ENCODE measurements at places on chromosomes 2 and 18.

DNA sequence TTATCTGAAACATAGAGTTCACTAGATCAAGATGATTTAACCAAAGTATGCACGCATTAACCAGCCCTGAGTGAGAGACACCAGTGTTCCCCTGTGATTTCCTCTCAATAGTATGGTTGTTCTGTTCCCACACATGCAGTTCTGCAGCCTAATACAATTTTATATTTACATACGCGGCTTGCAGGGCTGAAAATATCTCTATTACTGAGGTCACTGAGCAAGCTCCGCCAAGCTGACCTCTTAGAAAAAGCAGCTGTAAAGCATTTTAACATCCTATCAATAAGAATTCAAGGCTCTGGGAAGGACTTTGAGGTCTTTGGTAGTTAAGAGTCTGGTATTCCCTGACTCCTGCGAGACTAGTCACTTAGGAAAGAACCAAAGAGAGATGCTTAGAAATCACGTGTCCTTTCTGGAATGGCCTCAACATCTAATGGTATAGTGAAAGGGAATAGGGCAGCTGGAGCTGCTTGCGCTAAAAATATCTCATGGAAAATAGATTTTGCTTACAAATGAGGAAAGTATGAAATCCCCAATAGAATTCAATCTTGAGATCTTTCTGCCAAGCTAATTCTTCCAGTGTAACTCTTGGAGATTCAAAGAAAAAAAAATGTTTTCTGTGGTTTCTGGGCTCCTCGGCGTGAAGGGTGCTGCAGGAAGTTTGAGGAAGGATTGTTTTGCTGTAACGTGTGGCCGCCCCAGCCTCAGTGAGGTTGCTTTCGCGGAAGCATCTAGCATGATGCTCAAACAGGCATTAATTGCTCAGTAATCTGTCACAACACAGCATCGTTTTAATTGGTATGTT is 59.2 kb downstream of the DOCK10 start:
- no peak for DNase-seq

DNA sequence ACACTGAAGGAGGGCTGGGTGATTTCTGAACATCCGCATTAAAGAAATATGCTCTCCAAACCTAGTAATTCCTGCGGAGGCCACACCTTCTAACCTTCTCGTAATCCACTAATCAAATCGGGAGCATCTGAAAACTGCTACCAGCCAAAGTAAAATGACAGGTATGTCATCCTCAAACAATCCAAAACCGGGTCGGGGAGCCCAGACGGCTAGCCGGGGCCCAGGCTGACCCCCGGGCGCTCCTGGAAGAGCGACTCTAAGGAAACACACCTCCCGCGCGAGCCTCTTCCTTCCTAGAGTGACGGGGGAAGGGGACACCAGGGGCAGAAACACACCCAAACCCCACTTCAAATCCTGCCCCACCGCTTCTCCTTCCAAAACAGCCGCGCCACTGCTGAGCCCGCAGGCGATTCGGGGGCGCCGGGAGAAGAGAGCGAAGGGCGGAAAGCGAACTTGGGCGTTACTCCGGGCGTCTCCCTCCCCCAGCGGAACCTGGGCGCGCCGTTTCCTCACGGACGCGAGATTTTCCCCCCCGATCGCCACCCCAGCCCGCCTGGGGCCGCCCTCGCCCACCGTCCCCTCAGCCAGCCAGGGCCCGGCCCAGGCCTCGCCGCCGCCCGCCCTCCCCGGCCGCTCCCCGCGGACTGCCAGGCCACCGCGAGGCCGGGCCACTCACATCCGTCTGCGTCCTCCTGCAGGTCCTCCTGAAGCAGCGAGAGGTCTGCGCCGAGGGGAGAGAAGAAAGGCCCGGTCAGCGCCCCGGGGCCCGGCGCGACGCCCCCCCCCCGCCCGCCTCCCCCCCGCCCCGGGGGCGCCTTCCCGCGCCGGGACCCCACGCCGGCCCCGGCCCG is 584 bp downstream of the PPP4R1 start:
- DNase-seq: peak; percentile 21

DNA sequence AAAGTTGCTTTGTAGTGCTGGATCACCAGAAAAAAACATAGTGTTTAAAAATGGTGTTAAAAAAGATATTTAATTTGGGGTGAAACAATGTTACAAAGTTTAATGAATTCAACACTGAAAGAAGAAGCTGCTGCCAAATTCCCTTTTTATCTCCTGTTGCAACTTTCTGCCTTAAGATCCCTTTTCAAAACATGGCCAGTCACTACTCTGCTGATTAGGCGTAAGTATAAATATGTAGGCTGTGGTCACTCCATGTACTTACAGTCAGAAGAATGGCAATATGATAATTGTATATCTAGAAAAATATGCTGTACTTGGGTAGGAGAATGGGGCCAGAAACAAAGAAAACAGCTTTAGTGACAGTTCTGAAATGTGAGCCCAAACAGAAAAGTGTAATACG is 123.5 kb upstream of the ZBTB14 start:
- no peak for DNase-seq

DNA sequence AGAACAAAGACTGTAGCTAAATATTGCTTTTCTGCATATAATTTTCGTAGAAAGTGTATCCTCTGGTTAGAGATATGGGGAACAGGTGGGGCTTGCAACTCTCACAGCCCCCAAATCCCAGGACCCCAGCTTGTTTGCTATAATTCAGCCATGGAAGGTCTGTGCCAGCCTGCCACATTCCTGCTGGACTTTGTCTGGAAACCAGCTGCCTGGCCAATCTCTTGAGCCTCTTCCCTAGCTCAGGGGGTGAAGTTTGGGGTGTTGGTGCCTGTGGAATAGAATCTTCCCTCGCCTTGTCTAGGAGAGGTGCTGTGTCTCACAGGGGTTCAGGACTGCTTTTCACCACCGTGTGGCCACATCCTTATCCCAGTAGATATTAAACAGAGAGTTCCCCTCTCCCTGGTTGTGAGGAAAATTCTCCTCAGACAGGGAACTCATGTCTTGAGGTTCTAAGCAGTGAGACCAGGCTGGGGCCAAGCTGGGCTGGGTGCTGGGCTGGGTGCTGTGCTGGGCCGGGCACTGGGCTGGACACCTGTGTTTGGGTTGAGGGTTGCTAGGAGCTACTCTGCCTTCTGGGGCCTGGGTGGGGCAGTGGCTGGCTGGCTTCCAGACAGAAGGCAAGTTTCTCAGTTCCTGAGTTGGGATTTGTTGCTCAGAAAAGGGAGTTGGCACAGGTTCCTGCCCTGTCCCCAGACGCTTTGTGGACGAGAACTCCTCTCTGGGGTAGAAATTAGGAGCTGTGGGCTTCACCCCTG is 12.3 kb downstream of the TOGARAM2 start:
- DNase-seq: no peak

DNA sequence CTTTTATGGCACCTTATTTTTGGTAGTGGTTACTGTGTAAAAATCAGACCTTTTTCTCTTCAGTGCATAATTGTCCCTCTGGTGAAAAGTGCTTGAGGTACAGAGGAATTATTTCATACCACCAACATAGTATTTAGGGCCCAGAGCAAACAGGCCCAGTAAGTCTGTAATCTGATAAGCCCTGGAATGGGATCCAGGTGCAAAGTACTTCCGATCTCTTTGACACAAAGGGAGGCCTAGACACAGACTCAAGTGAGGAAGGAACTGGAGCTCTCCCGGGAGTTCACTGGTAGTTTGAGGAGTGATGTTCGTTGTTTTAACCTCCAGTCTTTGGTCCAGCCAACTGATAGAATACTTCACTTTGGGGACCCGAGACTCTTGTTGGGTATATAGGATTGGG is 57.4 kb downstream of the RAB31 start:
- DNase-seq: no peak

DNA sequence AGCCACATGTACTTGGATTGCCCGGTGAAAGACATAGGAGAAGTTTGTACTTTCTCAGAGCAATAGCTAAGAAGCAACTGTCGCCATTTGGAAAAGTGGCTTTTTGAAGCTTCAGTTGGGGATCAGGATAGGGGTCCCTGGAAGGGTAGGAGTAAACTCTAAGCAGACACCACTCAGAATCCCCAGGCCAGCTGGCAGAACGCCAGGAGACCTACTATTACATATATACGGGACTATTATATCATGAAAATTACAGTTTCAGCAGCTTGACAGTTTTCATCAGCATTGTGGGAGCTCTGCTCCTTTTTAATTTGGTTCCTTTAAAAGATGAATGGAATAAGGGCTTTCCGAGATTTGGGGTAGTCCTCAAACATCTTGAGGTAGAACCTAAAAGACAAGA is 54.9 kb downstream of the SRD5A2 start:
- DNase-seq: no peak

DNA sequence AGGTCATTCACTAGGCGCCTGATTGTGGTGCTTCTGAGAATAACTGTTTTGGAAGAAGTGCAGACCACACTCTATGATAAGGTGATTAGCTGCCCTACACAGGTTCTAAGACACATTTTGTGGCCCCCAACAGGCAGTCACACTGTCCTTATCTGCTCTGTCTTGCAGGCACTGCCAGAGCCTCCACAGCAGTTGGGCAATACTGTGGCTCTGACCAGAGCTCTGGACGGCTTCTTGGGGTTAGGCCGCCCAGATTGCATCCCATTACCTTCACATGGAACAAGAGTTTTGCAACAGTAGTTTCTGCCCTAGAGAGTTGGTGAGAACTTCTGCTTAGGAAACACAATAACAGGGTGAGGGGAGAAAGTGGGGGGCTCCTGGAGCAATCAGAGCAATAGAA is 22.7 kb downstream of the RUFY4 start:
- no peak for DNase-seq

GRCh38 chr2:203989521-203989920 is 53.0 kb downstream of the ICOS start:
- no peak for DNase-seq

DNA sequence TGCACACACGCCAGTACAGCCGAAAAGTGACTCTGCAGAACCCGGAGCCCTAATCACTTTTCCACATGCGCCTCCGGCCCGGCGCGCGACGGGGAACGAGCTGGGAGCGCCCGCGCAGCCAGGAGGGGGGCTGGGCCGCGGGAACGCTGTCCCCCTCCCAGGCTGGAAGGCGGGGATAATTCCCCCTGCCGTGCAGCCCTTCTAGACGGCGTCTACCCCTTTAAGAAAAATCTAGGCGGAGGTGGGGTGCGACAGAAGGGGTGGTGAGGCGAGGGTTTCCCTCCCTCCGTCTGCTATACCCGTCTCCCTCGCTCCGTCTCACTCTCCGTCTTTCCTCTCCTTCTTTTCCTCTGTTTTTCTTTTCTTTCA is 2.4 kb downstream of the CYP26B1 start:
- no peak for DNase-seq

GRCh38 chr2:71536226-71536671 is 82.9 kb downstream of the DYSF start:
- no peak for DNase-seq

DNA sequence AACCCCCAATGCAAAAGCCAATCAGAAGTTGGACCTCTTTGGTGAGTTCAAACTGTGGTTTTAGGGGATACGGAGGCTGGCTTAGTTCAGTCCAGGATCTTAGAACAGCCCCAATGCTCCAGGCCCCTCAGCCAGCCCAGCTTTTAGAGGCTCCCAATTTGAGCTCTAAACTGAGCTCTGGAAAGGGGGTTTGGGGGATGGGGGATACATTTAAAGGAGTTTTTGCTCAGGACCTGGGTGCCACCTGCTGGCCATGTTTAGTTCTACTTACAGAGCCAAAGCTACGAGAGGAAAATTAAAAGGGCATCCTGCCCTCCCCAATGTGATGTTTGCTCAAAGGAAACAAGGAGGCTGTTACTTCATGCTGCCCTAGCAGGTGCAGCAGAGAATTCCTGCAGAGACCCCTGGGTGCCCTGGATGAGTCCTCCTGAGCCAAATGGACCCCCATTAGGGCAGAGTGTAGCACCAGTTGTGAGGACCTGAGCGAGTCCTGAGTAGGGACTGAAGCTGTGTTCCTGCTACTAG is 15.9 kb upstream of the TMEM214 start:
- DNase-seq: peak; percentile 15

DNA sequence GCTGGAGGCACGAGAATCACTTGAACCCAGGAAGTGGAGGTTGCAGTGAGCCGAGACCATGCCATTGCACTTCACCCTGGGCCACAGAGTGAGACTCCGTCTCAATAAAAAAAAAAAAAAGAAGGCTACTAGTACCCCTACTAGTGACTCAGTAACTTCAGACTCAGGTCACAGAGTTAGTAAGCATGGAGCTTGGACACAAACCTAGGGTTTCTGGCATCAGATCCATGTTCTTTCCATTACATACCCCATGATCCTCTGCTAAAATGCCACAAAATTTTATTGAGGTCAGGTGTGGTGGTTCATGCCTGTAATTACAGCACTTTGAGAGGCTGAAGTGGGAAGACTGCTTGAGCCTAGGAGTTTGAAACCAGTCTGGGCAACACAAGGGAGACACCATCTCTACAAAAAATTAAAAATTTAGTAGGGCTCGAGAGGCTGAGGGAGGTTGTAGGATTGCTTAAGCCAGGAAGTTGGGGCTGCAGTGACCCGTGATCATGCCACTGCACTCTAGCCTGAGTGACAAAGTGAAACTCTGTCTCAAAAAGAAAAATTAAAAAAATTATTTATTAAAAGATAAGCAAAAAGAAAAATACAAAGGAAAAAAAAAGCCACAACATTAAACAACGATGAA is 45.1 kb downstream of the DHX57 start:
- no peak for DNase-seq

DNA sequence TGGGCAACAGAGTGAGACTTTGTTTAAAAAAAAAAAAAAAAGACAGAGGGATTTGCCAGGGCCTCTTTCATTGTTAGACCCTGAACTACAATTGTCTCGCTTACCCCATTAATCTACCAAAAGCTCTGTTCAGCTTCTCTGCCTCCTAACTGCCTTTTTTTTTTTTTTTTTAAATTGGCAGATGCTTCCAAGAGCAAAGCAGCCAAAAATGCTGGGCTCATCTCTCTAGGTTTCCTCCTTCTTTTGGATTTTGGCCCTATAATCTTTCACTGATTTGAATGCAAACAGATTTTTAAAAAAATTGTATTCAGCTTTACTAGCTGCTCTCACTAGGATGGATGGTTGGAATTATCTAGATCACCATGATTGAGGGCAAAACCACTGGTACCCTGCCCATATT is 33.2 kb upstream of the RAPGEF4 start:
- DNase-seq: no peak

GRCh38 chr18:22847392-22847791 is 85.7 kb upstream of the RBBP8 start:
- no peak for DNase-seq

DNA sequence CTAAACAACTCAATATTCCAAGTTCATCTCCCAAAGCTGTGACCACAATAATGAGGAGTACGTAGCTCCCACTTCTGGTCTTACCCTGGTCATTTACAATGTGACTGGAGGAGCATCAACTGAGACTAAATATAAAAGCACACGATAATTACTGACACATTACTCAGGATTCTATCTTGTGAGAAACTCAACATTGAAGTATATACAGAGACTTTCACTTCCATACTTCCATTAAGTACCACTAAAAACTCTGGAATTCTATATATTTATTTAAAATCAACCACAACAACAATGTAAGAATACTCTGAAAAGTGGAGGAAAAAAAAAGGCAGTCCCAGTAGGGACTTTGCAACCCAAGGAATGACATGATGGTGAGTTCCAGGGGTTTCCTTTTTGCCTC is 61.4 kb downstream of the XDH start:
- no peak for DNase-seq

- no peak for DNase-seq
Measured at GRCh38 chr2:232981767-232982360, 31.2 kb downstream of the NGEF start.

- DNase-seq: no peak
Measured at GRCh38 chr2:132424526-132425121, 8.0 kb downstream of the GPR39 start.
